ENCODE measurements at places on chromosomes 11 and 22.

- no peak for DNase-seq
Observed at GRCh38 chr11:32161293-32161692, 70.4 kb downstream of the RCN1 start.

DNA sequence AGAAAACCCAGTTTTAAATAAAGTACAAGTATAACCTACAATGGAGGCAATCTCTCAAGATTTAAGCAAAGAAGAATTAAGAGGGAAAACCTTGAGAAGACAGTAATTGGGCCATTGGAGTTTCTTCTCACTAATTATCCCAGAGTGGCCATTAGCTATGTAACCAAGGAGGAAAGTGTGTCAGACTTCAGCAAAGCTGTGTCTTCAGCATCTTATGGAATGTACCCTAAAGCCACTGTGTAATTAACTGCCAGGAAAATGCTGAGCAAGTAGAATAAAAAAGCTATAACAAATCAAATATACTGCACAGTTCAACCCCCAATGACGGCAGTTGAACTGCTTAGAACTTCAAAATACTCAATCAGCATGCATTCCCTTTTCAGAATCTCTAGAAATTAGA, 261.6 kb downstream of the TTC28 start:
- no peak for DNase-seq

GRCh38 chr11:47104261-47104950, 72.3 kb downstream of the ARFGAP2 start:
- DNase-seq: no peak

- peak; percentile 71 for DNase-seq
Observed at GRCh38 chr11:47991266-47991830, 11.0 kb downstream of the PTPRJ start.

DNA sequence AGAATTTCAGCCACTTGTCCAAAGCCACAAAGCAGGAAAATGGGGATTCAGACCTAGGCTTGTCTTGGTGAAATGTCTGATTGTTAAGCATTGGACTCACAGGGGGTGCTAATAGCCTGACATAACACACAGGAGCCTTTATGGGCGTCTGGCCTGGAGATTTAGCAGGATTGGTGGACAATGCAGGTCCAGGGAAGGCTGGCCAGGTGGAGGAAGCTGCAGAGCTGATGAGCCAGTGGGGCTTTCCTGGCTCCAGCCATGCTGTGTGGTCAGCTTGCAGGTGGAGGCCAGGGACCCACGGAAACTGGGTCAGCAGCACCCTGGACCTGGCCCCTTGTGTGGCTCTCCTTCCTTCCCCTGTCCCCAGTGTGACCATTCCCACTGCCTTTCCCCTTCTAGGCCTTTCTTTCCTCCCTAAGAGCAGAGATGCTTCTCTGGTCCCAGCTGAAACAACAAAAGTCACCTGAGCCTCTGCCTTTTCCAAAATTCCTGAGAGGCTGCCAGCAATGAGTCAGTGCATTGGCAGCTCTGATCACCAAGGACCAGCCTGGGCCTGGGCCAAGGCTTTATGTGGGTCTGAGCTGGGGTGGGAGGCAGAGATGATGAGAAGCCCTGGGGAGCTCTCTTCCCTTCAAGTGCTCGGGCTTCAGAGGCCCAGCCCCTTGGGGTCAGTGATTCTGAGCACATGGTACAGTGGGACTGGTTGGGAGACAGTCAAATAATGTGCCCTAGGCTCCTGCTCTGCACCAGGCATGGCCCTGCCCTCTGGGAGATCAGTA, 85.2 kb downstream of the CCDC81 start:
- no peak for DNase-seq

DNA sequence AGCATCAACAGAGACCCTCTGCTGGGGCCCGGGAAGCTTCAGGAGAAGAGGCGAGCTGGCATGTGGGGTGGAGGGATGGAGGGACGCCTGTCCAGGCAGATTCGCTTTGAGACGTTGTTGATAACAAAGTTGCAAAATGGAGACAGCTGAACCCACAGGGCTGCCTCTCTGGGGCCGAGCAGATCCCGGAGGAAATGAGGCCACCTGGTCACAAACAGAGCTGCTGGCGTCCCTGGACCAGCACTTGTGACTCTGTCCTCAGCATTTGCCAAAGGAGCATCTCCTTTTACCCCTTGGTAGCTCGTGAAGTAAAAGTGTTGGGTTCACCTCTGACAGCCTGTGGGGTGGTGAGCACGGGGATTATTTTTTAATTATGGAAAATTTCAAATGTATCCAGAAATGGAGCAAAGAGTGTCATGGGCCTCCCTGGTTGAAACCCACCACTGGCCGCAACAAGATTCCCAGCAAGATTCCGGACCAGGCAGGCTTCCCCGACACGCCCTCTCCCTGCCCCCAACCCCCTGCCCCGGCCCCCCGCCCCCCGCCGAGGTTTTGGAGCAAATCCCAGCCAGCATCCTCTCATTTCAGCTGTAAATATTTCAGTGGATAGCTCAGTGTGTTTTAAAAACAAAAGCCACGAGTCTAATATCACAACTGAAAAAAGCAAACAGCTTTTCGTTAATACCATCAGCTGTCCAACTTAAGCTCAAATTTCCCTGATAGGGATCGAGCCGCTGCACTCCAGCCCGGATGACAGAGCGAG, 20.3 kb downstream of the GRAMD4 start:
- no peak for DNase-seq

DNA sequence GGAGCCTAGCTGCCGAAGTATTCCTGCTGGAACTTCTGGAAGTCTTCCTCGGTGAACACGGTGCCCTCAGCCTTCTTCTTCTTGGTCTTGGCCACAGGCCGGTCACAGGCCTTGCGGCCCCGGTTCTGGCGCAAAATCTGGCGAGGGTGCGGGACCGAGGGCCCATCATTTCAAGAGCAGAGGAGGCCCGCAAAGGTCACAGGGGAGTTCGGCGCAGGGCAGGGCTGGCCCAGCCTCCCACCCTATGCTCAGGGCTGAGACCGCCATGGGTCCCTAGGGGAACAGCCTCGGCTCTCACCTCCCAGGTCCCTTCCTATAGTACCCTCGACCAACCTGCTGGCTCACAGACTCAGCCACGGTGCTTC, 3.1 kb downstream of the RPS19BP1 start:
- no peak for DNase-seq
